ENCODE measurements at places on chromosomes 3 and 15. TPM values are rescaled to one million over a fixed set of nuclear protein-coding genes. Genes with fewer than 3 reads are reported as not detected.

MRAS gene
- total RNA-seq, result 11.5 TPM

- DNase-seq, result no peak
Measured at GRCh38 chr3:78497767-78498166, 1270.0 kb downstream of the ROBO1 start.

DNA sequence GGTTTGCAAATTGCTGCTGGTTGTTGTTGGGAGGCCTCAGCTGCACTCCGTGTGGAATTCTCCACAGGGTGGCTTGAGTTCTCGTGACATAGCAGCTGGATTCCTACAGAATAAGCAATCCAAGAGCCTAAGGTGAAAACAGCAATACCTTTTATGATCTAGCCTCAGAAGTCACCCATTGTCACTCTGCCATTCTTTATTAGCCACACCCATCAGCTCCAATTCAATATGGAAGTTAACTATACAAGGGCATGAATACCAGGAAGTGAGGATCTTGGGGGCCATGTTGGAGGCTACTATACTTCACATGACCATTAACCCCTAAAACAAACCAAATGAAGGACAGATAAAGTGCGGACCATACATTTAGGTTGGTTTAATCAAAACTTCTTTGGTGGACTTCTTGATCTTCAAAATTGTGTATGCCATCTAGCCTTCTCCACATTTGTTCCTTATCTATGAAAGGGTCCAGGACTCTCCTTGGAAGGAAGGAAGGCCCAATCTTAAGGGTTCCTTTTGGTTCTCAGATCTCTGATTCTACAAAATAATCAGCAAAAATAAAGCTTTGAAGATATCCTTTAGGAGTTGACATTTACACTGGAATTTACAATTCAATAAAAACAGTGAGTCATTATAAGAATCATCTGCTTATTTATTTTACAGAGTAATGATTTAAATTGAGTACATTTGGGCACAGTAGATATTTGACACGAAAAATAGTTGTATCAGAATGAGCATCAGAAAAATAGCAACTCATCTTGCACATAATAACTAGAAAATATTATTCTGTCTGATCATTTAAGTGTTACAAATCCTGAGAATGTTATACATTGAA lies 21.5 kb downstream of the CIAO2A start:
- DNase-seq, result peak; percentile 15

GRCh38 chr3:177357352-177358090 lies 160.2 kb upstream of the TBL1XR1 start:
- DNase-seq, result peak; percentile 97

GOLGA6A gene
- not detected for total RNA-seq

PLA2G4E gene
- not detected for total RNA-seq

TRPC1 gene
- total RNA-seq, result 14.0 TPM
